NCI-H524 (cell line): ENCODE measurements at places on chromosomes 11 and 22.
A peak's percentile ranks its signal among the peaks of the same experiment; 100 is the strongest.

- no peak for DNase-seq
Measured at GRCh38 chr22:47377926-47378560, 615.6 kb downstream of the TBC1D22A start.

GRCh38 chr11:20056109-20056949 lies 103.9 kb downstream of the DBX1 start:
- no peak for DNase-seq

DNA sequence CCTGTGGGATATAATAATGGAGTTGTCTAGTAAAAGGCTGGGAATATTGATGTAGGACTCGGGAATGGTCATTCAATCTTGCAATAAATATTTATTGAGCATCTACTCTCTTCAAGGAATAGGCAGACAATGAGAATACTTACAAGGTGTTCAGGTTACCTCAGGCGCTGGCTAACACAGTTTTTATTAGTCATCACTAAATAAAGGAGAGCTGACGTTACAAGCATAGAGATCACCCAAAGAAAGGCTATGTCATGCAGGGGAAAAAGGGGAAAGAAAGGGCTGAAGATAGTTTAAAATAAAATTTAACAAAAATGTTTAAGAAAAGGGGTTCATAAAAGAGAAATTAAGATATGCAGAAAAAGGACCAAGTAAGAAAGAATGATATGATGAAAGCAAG lies 15.8 kb upstream of the CTSC start:
- DNase-seq, result no peak

DNA sequence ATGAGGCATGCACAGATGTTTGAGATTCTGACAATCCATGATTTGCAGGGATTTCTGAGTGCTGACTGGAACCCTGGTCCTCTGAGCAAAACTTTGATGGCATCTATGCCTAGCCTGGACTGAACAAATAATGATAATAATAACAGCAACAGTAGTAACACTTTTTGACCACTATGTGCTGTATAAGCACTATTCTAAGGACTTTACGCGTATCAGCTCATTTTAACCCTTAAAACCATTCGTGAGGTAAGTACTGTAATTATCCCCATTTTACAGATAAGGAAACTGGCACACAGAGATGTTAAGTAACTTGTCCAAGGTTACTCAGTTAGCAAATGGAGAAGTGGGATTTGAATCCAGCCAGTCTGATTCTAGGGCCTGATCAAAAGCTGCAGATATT lies 168.4 kb downstream of the C11orf91 start:
- DNase-seq, result no peak

GRCh38 chr11:110130642-110131238 lies 37.5 kb downstream of the ZC3H12C start:
- peak; percentile 97 for DNase-seq

DNA sequence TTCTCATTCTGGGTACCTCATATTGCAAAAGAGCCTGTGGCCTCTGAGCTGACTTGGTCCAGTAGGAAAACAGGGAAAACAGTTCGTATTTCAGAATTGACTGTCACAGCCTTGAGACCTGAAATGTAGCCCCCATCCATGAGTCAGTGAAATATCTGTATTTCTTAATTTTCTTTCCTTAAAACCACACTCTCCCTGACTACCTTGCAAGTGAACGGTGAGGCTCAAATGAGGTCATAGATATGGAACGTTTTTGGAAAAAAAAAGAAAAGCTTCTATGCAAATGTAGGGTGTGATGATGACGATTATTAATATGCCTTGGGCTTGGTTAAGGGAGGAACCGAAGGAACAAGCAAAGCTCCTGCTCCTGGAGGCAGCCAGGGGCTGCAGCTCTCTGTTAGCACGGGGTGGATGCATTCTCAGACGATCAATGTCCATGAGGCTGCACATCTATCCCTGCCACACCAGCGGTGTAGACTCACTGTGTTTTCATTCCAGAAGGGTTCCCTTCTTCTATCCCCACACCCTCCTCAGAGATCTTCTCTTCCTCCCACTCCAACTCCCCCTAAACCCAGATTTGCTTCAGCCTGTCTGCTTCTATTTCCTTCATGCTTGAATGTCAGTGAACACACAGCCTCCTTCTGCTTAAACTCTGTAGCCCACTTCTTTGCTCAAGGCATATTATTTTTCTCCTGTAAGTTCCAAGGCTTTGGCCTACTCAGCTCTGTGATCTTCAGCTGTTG lies 29.2 kb upstream of the SCN3B start:
- no peak for DNase-seq
